ENCODE measurements at places on chromosomes 6 and 20.

- DNase-seq: no peak
Observed at GRCh38 chr6:149452037-149452939, 32.5 kb downstream of the ZC3H12D start.

- no peak for DNase-seq
Observed at GRCh38 chr6:4085332-4085700, 6.4 kb upstream of the FAM217A start.

DNA sequence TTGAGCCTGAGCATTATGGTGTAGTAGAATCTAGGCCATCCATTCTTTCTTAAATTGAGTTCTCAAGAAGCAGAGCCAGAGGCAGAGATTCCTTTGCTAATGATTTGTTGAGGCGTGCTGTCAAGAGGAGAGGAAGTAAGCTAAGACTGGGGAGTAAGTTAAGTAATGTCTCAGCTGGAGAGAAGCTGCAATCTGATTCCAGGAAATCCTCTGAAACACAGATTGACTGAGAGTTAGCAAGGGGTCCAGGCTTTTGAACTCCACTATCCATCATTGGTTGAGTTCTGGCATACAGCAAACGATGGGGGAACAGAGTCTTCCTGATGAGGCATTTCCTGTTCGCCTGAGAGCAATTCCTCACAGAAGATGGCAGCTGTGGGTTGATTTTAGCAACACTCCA lies 207.4 kb upstream of the RAB32 start:
- DNase-seq: no peak

DNA sequence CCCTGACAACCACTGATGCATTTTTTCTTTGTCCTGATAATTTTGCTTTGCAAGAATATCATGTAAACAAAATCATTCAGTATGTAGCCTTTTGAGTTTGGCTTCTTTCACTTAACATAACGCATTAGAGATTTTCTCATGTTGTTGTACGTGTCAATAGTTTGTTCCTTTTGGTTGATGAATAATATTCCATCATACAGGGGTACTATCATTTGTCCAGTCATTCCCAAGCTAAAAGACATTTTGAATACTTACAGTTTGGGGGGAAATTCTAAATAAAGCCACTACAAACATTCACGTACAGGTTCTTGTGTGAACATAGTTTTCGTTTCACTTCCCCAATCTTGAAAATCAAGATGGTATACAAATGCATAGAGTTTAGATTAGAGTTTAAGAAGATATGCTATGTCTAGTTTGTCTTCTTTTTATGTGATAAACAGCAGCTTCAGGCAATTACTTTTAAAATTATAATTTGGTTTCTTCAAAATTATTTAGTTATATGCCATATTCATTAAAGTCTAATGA lies 5.2 kb downstream of the HAO1 start:
- no peak for DNase-seq

- peak; percentile 98 for DNase-seq
Observed at GRCh38 chr6:70413114-70413991, at the start of gene FAM135A. TSS of gene FAM135A (plus strand) at chr6:70413508. CDS start at chr6:70428343, 14,835 bp downstream.

DNA sequence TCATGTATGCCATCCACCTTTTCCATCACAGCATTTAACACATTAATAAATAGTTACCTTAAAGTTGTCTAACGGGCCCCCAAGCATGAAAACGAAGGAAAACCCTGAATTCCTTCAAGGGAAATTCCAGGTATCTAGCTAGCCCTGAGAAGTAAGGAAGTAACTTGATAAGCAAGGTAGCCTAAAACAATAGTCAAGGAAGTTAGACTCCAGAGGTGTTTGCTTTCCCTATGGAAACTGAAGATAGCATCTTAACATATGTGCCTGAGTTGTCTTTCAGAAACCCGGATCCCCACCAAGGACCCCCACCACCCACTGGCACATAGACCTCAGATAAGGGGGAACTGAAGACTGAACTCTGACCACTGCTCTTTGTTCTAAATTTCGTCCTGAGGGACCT lies 127.4 kb downstream of the TBXT start:
- no peak for DNase-seq

GRCh38 chr6:113668641-113669408 lies 188.3 kb upstream of the MARCKS start:
- no peak for DNase-seq

- DNase-seq: no peak
Observed at GRCh38 chr6:141890661-141891060, 242.1 kb upstream of the GJE1 start.

GRCh38 chr6:167505782-167506181 lies 180.9 kb downstream of the TTLL2 start:
- no peak for DNase-seq

DNA sequence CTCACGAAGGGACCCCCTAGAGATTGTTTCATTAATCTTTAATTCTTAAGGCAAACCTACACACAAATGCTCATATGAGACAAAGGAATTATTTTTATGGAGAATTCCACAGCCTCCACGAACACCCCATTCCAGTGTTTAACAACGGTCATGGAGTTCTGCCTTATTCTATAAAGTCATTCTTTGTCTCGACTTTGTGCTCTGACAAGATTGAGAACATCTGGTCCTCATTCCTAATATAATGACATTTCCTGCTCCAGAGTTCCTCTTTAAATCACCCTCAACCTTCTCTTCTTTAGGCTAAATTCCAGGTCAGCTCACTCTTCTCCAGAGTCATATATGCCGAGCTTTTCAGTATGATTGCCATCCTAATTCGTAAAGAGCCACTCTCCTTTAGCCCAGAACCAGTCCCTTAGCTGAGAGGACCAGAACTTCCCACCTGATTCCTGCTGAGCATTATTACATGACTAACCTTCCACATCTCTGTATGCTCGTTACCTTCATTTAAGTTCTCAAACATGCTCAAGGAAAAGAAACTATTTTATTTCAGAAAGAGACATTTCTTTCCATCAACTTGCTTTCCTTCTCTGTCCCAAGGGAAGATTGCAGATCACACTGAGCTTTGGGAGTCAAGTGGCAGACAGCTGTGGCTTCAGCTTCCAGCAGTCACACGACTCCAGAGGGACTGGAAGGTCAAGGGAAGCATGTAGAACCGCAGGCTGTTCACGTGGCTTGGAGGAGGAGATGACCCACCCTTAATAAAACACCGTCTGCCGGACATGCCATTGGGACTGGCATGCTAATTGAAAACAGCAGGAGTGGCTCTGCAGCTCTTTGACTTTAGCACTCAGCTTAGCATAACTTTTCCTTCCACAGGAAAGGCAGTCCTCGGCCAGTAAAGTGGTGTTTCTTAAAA lies 467.1 kb upstream of the HSF2 start:
- no peak for DNase-seq

DNA sequence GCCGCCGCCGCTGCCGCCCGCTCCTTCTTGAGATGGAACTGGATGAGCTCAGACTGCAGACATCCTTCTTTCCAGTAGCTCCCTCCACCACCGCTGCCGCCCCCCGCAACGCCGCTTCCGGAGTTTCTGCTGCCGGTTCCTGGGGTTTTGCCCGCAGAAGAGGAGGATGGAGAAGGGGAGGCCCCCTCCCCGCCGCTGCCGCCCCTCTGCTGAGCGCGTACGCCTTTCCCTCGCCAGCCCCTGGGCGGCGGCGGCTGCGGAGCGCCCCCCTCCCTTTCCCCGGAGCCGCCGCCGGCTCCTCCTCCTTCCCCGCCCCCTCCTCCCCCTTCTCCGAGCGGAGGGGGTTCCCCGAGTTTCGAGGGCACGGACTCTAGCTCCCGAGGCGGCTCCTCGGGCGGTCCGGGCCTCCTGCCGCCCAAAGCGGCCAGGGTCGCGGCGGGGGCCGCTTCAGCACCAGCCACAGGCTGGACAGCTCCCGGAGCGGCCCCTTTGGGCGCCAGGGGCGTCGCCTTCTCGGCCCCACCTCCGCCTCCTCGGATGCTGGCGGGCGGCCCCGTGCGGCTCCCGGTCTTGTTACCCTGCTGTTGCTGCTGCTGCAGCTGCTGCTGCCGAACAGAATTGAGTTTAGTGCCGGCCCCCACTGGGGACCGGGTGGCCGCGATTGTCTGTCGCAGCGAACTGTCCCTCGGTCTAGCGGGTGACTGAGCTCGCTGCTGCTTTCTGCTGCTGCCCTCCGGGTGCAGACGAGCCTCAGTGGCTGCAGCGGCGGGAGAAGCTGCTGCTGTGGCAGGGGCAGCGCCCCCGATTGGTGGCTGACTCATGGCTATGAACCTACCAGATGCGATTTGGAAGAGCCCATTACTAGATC lies 3.1 kb downstream of the MTCL3 start:
- DNase-seq: peak; percentile 44

DNA sequence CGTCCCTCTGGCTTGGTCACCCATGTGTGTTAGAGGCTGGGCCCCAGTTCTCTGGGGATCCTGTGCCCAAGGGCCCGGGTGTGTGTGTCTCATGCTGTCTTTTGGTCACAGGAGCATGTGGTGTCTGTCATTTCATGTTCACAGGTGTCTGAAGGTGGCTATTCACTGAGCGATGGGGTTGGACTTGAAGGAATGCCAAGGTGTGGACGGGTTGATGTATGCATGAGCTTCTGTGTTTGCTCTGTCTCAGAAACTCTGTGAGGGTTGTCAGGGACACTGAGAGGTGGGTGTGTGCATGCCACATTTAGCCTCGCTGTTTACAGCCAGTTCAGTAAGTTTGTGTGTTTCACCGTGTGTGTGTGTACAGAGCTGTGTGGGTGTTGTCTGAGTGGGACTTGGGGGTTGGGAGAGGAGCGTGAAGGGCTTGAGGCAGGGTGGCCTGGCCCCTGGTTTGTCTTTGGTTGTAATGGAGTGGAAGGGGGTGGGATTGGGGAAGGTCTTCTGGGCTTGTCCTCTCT lies 1.2 kb downstream of the DDR1 start:
- no peak for DNase-seq

DNA sequence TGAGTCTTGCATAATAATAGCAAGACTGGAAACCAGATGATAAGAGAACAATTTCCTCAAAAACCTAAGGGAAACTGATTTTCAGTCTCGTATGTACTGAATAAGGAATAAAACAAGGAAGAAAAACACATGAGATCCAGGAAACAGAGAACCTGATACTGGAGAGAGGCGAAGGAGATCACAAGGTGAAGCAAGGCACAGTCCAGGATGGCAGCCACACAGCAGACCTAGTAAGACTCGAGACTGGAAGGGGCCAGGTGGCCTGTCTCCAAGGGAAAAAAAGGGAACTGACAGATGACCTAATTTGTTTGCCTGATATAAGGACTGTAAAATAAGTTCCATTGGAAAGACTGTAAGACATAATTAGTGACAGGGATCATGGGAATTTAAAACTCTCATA lies 71.1 kb downstream of the TASP1 start:
- DNase-seq: no peak

DNA sequence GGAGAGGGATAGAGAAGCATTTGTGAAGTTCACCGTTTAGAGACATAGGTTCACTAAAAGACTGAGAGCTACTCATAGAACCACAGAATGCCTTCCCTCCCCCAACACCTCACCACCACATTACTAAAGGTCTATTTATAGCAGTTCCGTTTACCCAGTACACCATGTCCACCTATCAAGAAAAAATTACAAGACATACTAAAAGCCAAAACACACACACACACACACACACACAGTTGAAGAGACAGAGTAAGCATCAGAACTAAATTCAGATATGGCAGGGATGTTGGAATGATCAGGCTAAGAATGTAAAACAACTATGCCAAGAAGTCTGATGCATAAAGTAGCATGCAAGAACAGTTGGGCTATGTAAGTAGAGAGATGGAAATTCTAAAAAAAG lies 52.3 kb downstream of the SLC22A3 start:
- DNase-seq: no peak

DNA sequence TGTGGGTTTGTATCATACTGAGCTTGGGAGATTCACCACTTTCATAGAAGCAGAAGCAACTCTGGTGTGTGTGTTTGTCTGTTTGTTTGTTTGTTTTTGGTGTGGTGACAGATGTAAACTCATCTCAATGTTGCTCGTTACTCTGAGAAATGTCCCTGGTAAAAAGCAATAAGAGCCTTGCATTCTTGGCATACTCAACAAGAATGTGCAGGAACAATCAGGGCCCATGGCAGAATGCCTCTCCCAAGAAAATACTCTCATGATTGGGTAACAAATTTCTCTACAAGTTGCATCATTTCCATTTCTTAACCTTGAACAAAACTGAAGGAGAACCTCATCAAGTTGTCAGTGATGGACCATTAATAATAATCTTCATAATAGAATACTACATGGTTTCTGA lies 43.0 kb upstream of the PKHD1 start:
- DNase-seq: no peak

DNA sequence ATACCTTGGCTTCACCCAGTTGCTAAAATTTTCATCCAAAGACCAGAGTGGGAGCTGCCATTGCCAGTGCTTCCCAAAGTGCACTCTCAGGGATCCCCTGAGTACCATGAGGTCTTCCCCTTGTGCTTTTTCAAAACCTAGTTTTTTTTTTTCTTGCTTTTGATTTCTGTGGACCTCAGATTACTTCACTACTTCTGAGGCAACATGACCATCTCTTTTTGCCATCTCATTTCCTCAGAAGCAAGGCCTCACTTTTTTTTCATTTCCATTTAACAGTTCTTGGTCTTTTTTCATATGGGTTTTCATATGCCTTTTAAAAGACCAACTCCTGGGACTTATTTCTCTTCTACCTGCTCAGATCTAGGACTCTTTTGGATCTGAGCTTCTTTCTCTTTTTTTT lies 64.1 kb upstream of the MMS22L start:
- DNase-seq: no peak

GRCh38 chr20:46371656-46372055 lies 34.8 kb downstream of the ELMO2 start:
- DNase-seq: no peak

DNA sequence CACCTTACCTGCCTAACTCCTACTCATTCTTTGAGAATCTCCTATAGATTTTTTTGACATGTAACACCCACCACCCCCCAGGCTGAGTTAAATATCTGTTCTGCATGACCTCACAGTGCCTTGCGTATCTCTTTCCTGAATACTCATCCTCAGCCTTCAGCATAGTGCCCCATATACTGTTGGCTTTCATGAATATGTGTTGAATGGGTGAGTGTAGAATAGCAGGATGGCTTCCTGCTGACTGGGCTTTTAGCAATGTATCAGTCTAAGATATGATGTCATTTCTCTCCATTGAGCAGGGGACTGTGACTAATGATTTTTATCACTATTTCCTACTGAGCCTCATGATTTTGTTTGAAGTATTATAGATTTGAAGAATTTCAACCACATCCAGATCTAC lies 361.6 kb upstream of the MARCKS start:
- DNase-seq: no peak

- no peak for DNase-seq
Observed at GRCh38 chr20:15772826-15773225, 800.4 kb downstream of the KIF16B start.

GRCh38 chr6:17927705-17928104 lies 59.7 kb downstream of the KIF13A start:
- no peak for DNase-seq

GRCh38 chr20:35541118-35541782 lies 628 bp upstream of the ERGIC3 start:
- DNase-seq: no peak

DNA sequence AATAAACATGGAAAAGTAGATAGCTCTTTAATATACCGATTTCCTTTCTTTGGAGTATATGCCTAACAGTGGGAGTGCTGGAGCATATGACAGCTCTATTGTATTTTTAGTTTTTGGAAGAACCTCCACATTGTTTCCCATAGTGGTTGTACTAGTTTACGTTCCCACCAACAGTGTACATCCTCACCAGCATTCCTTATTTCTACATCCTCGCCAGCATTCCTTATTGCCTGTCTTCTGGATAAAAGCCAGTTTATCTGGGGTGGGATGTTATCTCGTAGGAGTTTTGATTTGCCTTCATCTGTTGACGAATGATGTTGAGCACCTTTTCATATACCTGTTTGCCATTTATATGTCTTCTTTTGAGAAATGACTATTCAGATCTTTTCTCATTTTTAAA lies 2.6 kb downstream of the MICA start:
- no peak for DNase-seq
